ENCODE measurements at places on chromosomes 5 and 9. TPM values are rescaled to one million over a fixed set of nuclear protein-coding genes. Genes with fewer than 3 reads are reported as not detected.

- no peak for DNase-seq
Measured at GRCh38 chr5:1793966-1794900, 5.4 kb downstream of the MRPL36 start.

GRCh38 chr5:73938280-73938937 lies 312.4 kb downstream of the ARHGEF28 start:
- no peak for DNase-seq

The MEIKIN gene
- total RNA-seq: not detected

DNA sequence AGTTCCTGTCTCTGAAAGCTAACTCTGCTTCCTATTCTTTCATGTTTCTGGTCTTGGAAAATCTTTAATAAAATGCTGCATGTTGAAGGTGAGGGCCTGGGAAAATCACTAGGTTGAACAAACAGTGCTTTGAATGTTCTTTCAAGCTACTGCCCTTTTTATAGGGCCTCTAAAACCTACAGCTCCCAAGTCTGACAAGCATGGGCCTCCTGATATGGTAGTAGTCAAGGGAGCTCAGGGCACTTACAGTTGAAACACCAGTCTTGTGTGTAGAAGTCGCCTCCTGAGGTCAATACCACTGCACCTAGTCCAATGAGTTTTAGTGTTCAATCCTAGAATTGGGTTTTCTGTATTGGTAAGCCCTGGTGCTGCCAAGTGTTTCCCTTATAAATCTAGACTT lies 20.5 kb downstream of the VLDLR start:
- no peak for DNase-seq

The CCDC187 gene
- not detected for total RNA-seq

Measured in glomerular endothelial cell (primary cell).